ENCODE measurements at places on chromosomes 2 and 18. TPM values are rescaled to one million over a fixed set of nuclear protein-coding genes. Genes with fewer than 3 reads are reported as not detected.

Gene CDH2
- total RNA-seq, result 78.7 TPM

Gene FANCL
- 10.9 TPM for total RNA-seq

GRCh38 chr2:33583194-33583938 lies 15.7 kb downstream of the FAM98A start:
- no peaks in the 10 kb centered on the region for H3K4me1 ChIP-seq
- H3K36me3 ChIP-seq, result peaks cover 50% of the 10 kb centered on the region
- no peak overlapping the region for H3K27ac ChIP-seq
- no peak overlapping the region for H3K4me3 ChIP-seq
- no peak for DNase-seq
- no peaks in the 10 kb centered on the region for H3K27me3 ChIP-seq

- no peaks in the 10 kb centered on the region for H3K27me3 ChIP-seq
- H3K4me3 ChIP-seq, result no peak overlapping the region
- DNase-seq, result no peak
- H3K36me3 ChIP-seq, result no peaks in the 10 kb centered on the region
- no peaks in the 10 kb centered on the region for H3K4me1 ChIP-seq
Observed at GRCh38 chr2:211258646-211259335, 702.4 kb downstream of the CPS1 start.

GRCh38 chr2:112118148-112118547 lies 20.0 kb upstream of the FBLN7 start:
- no peaks in the 10 kb centered on the region for H3K4me1 ChIP-seq
- no peak overlapping the region for H3K4me3 ChIP-seq
- DNase-seq, result no peak

- H3K27ac ChIP-seq, result no peak overlapping the region
- no peaks in the 10 kb centered on the region for H3K36me3 ChIP-seq
- peaks cover 32% of the 10 kb centered on the region for H3K4me1 ChIP-seq
- H3K27me3 ChIP-seq, result peaks cover 18% of the 10 kb centered on the region
- H3K4me3 ChIP-seq, result no peak overlapping the region
Observed at GRCh38 chr2:15729709-15730544, 138.3 kb downstream of the DDX1 start.
